Naive thymus-derived CD8-positive, alpha-beta T cell (primary cell): ENCODE measurements at places on chromosomes 13 and 19.

GRCh38 chr13:94313926-94314325 lies 165.6 kb downstream of the DCT start:
- no peak for DNase-seq

GRCh38 chr19:48405850-48406249 lies 12.4 kb downstream of the GRIN2D start:
- DNase-seq, result no peak

GRCh38 chr13:104616990-104617389 lies 1550.8 kb upstream of the SLC10A2 start:
- no peak for DNase-seq

DNA sequence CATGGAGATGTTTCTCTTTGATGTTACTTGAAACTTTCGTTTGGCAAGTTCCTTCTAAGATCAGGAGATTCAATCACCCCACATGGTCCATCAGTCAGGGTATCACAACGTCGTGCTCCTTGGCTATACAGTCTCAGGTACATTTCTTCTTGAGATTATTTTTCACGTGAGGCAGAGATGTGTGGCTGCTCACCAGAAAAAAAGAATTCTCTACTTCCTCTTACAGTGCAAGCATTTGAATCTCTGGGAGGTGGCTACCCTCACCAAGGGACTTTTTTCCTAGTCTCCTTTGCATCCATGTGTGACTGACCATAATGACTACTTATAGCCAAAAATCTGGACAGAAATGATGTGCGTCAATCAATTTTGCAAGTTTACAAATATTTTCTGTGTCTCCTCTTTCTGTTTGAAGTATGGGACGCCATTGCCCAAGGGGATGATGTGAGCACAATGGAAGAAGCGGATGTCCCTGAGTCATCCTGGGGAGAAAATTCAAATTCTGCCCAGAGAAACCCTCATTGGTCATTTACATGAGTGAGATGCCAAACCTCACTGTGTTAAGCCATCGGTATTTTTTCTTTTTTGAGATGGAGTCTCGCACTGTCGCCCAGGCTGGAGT lies 8.6 kb upstream of the LAIR2 start:
- DNase-seq, result no peak

GRCh38 chr13:31476266-31476665 lies 263.1 kb upstream of the RXFP2 start:
- no peak for DNase-seq

- DNase-seq, result no peak
Measured at GRCh38 chr19:49780861-49781260, 14.1 kb downstream of the AP2A1 start.

DNA sequence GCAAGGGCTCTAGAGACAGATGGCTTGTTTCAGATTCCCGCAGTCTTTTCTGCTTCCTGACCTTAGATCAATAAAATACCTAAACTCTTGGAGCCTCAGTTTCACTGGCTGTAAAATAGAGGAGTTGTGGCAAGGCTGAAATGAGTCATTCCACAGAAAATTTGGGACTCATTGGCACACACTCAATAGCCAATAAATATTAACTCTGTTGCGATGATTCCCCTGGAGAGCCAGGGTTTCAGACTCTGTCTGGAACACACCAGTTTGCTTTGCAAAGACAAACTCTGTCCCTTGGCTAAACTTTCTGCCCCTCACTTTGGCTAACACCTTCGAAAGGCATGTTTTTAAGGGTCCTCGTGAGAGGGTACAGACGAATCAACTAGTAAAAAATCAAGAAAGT lies 18.1 kb upstream of the UBE2L5 start:
- no peak for DNase-seq

- no peak for DNase-seq
Measured at GRCh38 chr19:11273296-11273695, 11.0 kb upstream of the DOCK6 start.

GRCh38 chr13:111407381-111408131 lies 87.1 kb downstream of the TEX29 start:
- DNase-seq, result no peak
